ENCODE measurements at places on chromosomes 6 and 20. TPM values are rescaled to one million over a fixed set of nuclear protein-coding genes. Genes with fewer than 3 reads are reported as not detected.

- H3K4me1 ChIP-seq: no peaks in the 10 kb centered on the region
- DNase-seq: no peak
- H3K27me3 ChIP-seq: peaks cover 3% of the 10 kb centered on the region
- H3K36me3 ChIP-seq: no peaks in the 10 kb centered on the region
- H3K27ac ChIP-seq: no peak overlapping the region
These were observed 195.4 kb downstream of the TBXT start for GRCh38 chr6:165972139-165972802.

- no peak overlapping the region for H3K4me3 ChIP-seq
- H3K36me3 ChIP-seq: no peaks in the 10 kb centered on the region
These were observed 85.5 kb upstream of the FLRT3 start for GRCh38 chr20:14422892-14423291.

DNA sequence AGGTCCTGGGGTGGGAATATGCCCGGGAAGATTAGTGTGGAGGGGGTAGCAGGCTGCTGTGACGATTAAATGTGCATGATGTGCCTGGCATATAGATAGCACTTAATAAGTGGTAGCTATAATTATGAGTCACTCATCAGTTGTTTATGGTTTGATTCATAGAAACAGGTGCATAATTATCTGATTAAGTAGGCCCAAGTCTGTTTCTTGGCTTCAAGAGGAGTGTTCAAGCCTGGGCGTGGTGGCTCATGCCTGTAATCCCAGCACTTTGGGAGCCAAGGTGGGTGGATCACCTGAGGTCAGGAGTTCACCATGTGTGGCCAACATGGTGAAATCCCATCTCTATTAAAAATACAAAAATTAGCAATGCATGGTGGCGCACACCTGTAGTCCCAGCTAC, 74.9 kb downstream of the QRSL1 start:
- H3K4me1 ChIP-seq: peaks cover 2% of the 10 kb centered on the region
- no peak for DNase-seq
- no peaks in the 10 kb centered on the region for H3K36me3 ChIP-seq
- H3K27ac ChIP-seq: no peak overlapping the region
- H3K4me3 ChIP-seq: no peak overlapping the region

DNA sequence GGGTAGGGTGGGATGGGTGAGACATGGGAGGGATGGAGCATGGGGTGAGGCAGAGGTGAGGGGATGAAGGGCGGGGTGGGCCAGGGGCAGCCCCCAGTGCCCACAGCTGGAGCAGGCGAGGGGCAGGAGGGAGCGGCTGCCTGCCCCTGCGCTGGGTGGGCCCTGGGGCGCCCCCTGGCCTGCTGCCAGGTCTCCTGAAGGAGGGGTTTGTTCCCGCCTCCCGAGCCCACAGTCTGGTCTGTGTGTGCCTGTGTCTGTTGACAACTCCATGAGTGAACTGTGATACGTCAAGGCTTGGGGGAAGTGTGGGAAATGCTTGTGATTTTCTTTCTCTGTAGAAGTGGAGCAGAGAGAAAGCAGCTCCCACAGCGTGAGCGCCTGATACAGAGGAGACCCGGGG, 10.9 kb upstream of the MRGBP start:
- peaks cover 9% of the 10 kb centered on the region for H3K4me1 ChIP-seq
- no peak for DNase-seq
- no peaks in the 10 kb centered on the region for H3K36me3 ChIP-seq
- no peak overlapping the region for H3K4me3 ChIP-seq

Gene DPPA5
- not detected for total RNA-seq

Gene PKIB
- total RNA-seq: 0.78 TPM

Gene PTCHD4
- total RNA-seq: not detected

Data from activated naive CD8-positive, alpha-beta T cell treated with anti-CD3 and anti-CD28 coated beads, Interleukin-2, amount 10 ng/mL, durations not matched to agents 7 days and 5 days (primary cell).